Mesenteric fat pad (tissue), 1 donor: ENCODE measurements at places on chromosomes 2 and 18.

- DNase-seq: no peak
Observed at GRCh38 chr2:8408560-8409460, 273.0 kb upstream of the ID2 start.

DNA sequence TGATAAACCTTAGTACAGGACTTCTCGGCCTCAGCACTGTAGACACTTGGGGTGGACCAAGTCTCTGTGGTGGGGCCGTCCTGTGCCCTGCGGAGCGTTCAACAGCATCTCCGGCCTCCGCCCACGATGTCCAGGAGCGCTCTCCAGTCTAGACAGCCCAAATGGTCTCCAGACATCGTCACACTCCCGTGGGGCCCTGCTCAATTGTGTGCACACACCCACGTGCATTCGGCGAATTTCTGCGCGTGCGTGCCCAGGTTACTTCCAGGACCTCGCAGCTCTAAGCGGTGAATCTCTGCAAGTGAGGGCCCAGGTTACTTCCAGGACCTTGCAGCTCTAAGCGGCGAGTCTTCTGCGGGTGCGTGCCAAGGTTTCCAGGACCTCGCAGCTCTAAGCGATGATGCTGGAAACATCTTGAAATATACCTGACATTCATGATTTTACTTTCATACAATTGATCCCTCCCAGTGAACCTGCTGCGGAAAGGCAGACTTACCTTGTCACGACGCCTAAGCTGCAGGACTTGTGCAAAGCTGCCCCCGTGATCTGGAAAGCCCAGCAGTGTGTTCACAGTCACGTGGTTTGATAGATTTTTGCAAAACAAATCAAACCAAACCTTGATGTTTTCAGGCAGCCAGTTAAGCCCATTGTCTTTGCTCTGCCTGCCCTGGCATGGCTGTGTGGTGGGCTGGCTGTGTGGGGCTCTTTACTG, 16.1 kb upstream of the OTOS start:
- no peak for DNase-seq

DNA sequence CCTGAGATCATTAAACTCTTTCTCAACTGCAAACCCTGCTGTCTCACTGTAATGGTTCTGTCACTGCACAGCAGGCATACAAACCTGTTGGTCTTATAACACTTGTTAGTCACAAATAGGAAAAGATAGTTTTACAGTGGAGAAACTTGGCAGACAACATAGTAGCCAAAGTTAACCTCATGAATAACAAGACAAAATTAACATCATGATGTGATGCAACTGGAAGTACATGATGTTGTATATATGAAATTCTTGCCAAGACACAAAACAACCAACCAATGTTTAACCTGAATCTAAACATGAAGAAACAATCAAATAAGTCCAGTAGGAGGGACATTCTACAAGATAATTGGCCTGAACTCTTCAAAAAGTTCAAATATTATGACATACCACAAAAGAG, 189.3 kb downstream of the RNF152 start:
- no peak for DNase-seq

- DNase-seq: no peak
Observed at GRCh38 chr2:183497861-183498260, 373.6 kb downstream of the NUP35 start.

- DNase-seq: no peak
Observed at GRCh38 chr2:106143495-106144215, 50.4 kb downstream of the UXS1 start.

GRCh38 chr18:63907664-63908063, at the start of gene SERPINB10:
SERPINB10 (plus strand) TSS chr18:63907958; CDS start chr18:63915511, 7,553 bp downstream.
- no peak for DNase-seq

GRCh38 chr2:128008074-128008672, 19.7 kb downstream of the SAP130 start:
- DNase-seq: no peak

GRCh38 chr2:12296915-12297314, 419.8 kb upstream of the TRIB2 start:
- no peak for DNase-seq

DNA sequence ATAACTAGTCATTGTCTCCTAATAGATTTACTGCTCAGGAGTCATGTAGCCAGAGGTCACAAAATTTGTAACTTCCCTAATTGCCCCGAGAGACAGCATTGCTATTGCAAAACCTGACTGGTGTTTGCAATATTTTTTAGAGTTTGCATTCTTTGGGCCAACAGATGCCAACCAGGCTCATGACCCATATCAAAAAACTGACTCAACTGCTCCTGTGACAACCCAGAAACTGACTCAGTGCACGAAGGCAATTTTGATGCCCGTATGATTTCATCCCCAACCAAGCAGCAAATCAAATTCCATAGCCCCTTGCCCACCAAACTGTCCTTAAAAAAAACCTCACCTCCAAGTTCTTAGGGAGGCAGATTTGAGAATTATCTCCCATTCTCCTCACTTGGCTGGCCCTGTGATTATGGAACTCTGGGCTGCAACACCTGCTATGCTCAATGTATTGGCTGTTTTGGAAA, 951.3 kb downstream of the TSN start:
- DNase-seq: no peak

DNA sequence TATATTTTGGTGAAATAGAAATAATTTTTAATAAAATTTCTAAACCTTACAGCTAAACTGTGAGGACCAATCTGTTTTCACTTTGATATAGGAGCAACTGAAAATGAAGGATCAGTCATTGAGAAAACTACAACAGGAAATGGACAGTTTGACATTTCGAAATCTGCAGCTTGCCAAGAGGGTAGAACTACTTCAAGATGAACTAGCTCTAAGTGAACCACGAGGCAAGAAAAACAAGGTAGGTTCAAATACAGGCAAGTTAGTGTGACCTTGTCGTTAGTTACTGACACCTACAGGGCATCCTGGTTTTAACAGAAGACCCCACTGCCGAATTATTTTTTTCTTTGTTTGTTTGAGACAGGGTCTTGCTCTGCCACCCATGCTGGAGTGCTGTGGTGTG, 75.5 kb upstream of the STON1 start:
- no peak for DNase-seq

DNA sequence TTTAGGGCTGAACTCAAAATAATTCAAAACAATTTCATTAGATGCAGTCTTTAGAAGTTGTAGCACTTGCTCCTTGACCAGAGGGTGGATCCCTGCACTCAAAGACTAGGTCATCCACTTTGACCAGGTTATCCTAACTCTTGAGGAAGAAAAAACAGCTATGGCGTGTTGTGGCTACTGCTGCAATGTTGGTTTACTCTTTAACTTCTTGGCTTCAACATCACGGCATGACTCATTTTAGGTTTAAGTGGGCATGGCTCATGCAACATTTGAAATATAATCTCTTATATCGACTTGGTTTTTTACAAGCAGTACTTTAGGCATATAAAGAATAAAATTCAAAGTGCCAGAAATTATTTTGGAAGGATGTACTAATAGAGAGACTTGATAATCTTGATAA, 35.4 kb downstream of the ANKRD29 start:
- DNase-seq: no peak

GRCh38 chr2:33011941-33012340, 65.2 kb downstream of the LTBP1 start:
- no peak for DNase-seq

GRCh38 chr2:235659767-235660322, 166.0 kb downstream of the AGAP1 start:
- DNase-seq: peak; percentile 89

DNA sequence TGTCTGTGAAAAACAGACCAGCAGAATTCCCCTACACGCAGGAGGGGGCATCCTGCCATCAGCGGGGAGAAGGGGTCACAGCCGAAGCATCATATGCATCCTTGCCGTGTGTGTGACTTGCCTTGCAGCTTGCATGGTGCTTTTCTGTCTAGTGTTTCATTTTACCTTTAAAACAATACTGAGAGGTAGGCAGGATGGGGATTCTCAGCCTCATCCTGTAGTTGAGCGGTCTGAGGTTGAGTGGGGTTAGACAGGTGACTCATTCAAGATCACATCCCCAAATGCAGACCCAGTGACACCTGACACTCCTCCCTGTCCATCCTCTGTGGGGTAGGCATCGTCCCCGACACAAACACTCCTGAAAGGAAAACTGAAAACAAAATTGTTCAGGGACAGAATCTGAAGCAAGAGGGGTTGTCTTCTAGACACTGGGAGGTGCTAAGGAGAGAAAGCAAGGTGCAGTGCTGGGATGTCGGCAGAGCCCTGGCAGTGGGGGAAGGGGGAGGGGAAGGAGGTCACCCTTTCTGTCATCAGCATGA, 7.9 kb downstream of the ARL4C start:
- no peak for DNase-seq

- no peak for DNase-seq
Observed at GRCh38 chr2:85777441-85777861, 23.7 kb downstream of the ATOH8 start.

GRCh38 chr18:6257950-6258349, 156.8 kb downstream of the L3MBTL4 start:
- no peak for DNase-seq

GRCh38 chr18:49472459-49472858, 12.0 kb upstream of the DYM start:
- DNase-seq: no peak

- DNase-seq: no peak
Observed at GRCh38 chr18:55781481-55781957, 193.5 kb upstream of the TCF4 start.

GRCh38 chr2:127818241-127818640, 7.3 kb upstream of the WDR33 start:
- DNase-seq: peak; percentile 4

DNA sequence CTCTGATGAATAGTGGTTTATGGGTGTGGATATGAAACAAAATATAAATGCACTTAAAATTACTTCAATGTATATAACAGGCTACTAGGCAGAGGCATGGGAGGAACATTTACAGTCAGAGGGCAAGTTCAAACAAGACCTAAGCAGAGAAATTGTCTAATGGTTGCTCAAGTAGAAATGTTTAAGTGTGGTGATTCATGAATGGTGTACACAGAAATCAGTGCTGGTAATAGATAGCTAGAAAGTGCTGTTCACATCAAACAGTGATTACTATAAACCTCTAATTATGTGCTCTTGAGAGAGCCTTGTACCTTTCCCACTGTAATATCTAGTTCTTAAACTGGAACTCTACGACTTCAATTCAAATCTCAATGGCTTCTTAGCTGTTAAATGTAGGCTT, 485.1 kb downstream of the NRXN1 start:
- no peak for DNase-seq

- DNase-seq: no peak
Observed at GRCh38 chr2:39696838-39697237, 31.1 kb downstream of the TMEM178A start.

GRCh38 chr18:77063260-77063659, 69.3 kb downstream of the MBP start:
- DNase-seq: peak; percentile 57

- DNase-seq: no peak
Observed at GRCh38 chr2:130380096-130380934, 24.5 kb downstream of the PTPN18 start.

DNA sequence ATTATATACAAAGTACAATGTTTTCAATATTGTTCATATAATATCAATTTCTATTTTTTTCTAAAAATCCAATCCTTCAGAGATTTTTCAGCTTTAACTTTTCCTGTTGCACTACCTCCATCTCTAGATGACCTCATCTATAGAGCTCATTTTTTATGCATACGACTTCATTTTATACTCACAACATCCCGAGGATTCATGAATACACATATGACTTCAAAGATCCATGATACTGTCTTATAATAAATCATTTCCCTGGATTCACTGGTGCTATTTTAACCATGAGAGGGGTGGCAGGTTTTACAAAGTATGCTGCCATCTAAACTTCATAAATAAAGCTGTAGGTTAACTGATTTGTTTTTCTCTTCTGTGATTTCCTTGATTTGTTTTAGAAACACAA, 694.6 kb downstream of the EPHA4 start:
- DNase-seq: no peak

GRCh38 chr2:219285894-219286425, 6.8 kb downstream of the DNAJB2 start:
- DNase-seq: no peak

DNA sequence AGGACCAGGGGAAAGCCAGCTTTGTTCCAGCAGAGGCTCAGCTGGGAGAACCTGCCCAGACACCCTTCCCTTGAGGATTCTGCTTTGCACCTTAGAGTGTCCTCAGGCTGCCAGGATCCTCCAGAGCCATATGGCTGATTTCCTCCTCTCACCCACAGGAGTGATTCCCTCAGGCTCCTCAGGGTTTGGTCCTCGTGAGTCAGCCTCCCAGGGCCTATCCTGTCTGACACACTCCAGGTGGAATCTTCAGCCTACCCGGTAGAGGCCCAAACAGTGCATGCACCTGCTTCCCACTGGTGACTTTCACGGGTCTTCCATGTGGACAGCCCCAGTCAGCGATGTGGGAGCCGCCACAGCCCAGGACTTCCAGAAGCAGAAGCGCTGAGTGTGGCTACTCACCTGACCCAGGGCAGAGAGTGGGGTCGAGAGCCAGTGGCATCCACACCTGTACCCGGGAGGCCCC, 73.3 kb downstream of the TFCP2L1 start:
- DNase-seq: no peak

GRCh38 chr2:143030127-143030526, 99.1 kb upstream of the ARHGAP15 start:
- no peak for DNase-seq

DNA sequence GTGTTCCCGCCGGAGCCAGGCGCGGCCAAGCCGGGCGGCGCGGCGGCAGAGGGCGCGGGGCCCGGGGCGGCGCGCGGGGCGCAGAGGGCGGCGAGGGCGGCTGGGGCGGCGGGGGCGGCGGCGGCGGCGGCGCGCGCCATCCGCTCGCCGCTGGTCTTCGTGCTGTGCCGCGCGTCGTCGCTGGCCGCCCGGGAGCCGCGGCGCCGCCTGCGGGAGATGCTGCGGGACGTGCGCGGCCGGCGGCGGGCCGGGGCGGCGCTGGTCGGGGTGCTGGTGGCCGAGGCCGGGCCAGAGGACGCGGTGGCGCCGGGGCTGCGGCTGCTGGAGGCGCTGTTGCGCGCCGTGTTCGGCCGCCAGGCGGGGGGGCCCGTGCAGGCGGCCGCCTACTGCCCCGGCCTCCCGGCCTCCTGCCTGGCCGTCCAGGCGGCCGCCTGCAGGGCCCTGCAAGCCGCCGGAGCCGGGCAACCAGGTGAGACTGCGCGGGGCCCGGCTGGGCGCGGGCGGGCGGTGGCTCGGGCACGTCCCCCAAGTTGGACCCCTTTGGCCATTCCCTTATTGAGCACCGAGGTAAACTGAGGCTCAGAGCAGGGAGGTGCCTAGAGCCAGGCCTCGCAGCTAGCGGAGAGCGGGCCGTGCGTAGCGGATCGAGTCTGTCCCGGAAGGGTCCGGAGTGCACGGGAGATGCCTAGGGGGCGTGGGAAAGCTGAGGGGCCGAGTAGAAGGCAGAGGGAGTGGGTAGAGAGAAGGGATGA, 584 bp downstream of the C2orf72 start:
- no peak for DNase-seq

DNA sequence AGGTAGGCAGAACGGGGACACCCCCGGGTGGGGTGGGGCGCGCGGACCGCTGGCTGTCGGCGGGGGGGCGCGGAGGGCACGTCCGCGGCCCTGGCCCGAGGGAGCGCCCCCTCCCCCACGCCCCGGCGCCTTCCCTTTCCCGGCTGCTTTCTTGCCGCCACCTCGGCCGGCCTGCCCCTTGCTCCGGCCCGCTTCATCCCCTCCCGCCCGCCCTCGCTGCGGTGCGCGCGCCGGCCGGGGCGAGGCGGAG, 443 bp downstream of the VAPA start:
- DNase-seq: no peak

- peak; percentile 35 for DNase-seq
Observed at GRCh38 chr2:129895526-129896082, 83.9 kb upstream of the RAB6C start.

GRCh38 chr2:223314811-223315210, 262.8 kb downstream of the KCNE4 start:
- DNase-seq: no peak

GRCh38 chr2:164574931-164575330, 46.4 kb downstream of the GRB14 start:
- DNase-seq: no peak

- DNase-seq: no peak
Observed at GRCh38 chr2:141526760-141527159, 604.1 kb downstream of the LRP1B start.
